ENCODE measurements at places on chromosomes 2 and 18.
A peak's percentile ranks its signal among the peaks of the same experiment; 100 is the strongest.

DNA sequence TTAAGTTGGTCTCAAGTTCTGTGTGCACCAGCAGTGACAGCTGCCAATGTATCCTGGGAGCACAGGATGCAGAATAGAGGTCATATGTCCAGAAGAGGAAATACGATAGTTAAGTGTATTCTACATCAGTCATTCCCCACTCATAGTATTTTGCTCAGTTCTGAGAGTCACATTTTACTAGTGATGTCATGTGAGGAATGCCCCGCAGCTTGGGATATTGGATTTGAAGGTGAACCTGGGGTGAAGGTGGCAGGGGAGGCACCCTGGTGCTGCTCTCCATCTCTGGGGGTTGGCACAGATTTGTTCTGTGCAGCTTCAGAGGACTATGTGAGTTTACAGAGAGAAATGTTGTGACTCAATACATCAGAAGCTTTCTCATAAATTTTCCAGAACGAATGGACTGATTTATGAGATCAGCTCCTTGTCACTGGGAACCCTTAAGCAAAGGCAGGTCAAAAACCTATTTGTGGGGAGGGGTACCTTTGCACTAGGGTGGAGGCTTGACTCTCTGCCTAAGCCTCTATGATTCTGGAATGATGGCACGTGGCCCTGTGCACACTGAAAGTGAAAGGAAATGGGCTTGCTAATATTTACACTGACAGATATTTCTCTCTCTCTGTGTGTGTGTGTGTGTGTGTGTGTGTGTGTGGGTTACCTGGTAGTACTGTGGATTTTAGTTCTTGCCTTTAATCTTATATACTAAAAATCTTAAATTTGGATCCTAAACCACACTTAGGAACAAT lies 95.9 kb downstream of the NEB start:
- no peak for DNase-seq

DNA sequence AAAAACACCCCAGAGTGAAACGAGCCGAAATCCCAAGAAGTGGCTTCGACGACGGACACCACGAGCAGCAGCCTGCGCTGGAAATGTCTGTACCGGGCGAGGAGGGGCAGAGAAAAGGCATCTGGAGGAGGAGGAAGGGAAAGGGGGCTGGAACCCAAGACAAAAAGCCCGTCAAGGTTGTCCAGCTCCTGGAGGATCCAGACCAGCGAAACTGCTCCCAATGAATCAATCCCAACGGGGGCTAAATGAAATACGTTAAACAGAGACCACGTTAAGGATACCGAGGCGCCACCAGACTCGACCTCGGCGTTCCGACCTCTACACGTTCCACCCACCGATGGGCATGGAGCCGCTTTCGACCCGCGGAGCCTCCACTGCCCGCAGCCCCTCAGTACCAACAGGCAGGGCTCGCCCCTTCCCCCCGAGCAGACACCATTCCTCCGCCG lies 400 bp downstream of the CCDC88A start:
- peak; percentile 39 for DNase-seq

DNA sequence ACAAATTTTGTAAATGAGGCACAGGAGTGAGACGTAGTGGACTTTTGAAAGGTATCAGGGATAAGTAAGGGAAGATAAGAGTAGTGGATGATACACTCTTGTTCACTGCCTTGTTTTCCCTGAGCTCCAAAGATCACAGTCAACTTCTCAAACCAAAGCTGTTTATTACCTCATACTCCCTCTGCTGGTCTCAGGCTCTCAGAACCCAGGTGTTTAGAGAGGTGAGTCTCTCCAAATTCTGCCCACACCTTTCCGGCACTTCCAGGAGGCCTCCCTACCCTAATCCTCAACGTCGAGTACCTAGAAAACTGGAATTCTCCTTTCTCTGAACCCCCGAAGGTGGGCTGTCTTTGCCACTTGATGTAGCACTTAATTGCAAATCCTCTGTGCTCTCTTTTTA lies 621.1 kb downstream of the BCL11A start:
- no peak for DNase-seq

DNA sequence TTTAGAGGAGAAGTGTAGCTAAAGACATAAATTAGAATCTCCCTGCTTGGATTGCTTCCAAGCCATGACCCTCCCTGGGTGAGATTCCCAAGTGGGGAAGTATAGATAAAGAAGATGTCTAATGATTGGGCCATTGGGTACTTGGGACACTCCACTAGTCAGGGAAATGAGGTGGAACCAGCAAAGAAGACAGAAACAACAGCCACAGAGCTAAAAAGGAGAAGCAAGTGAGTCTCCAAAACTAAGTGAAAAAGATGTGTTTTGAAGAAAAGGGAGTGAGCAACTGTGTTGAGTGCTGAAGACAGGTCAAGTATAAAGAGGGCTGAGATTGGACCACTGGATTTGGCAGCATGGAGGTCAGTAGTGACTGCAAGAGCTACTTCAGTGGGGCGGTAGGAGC lies 276.7 kb upstream of the STON1 start:
- DNase-seq, result no peak

GRCh38 chr18:13395577-13395976 lies 177.0 kb downstream of the LDLRAD4 start:
- DNase-seq, result no peak

- DNase-seq, result no peak
These were observed 19.2 kb downstream of the TNS1 start for GRCh38 chr2:217983276-217984233.

GRCh38 chr2:237904831-237905599 lies 45.6 kb downstream of the RAMP1 start:
- peak; percentile 51 for DNase-seq

DNA sequence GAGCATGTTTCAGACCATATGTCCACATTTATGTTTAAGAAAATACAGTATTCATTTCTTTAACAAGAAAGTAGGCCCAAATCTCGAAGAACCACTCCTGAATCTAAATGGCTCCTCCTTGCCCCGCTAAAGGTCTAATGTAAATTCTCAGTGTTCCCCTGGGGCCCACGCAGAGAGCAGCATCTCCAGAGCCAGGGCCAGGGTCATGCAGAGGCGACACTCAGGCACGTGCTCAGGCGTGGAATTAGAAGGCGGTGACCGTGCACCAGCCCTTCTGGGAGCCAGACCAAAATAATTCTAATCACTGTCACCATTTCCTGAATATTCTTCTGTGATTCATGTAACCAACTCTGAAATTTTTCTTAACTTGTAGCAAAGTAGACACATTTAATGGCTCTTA lies 68.3 kb upstream of the MYT1L start:
- no peak for DNase-seq

DNA sequence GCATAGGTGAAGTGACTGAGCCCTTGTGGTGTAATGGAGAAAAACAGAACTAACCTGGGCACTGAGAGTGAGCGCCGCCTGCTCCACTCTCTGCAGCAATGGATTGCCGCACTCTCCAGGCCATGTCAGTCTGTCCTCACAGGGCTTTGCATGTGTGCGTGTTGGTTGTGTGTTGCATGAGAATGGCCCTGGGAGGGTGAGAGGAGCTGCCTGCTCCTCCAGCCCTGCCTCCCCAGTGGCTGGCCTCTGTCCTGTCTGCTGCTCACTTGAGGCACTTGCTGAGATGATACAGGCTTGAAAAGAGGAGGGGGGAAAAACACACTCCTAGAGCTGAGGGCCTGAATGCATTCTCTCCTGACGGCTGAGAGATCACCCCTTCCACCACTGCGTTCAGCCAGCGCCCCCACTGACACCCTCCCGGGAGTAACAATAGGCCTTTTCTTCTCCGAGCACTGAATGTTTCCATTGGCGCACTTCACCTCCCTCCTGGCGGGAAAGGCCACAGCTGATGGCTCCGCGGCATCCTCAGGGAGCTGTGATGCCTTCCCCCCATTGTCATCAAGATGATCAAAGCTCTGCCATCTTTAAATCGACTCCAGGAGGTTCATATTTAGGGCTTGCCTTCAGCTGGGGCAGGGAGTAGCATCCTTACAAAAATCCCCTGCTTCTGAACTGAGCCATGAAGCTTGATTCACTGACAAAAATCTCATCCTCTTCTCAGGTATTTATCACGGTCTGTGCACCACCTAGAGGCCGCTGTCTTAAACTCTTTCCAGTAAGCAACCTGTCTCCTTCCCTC lies 49.9 kb upstream of the DAPL1 start:
- DNase-seq, result peak; percentile 54

DNA sequence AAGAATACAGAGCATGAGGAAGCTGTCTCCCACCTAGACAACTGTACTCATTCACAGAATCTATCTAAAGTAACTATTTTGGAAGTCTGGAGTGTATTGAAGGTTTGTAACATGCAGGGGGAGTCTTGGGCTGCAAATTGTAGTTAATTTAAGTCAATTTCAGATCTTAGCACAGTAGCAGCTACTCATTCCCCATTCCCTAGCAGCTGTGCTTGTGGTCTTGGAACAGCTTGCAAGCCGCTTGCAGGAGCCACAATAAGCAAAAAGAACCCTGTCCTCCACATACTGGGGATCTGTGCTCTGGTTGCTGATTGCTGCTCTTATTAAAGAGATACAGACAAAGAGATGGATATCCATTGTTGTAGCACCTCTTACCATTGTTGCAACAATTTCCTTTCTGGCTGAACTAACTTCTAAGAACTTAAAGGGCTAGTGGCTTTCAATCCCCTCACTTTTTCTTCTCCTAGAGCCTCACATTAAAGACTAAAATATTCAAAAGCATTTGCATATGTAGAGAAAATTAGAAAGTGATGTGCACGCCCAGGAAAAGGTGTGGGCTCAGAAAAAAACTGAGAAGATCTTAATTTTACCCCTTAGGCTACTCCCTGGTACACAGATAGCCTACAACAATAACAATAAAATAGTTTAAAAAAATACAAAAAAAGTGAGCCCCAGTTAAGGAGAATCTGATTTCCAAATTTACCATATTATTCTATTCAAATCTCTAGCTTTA lies 1775.1 kb upstream of the PIK3C3 start:
- DNase-seq, result no peak

GRCh38 chr2:60492548-60492947 lies 60.9 kb downstream of the BCL11A start:
- no peak for DNase-seq

DNA sequence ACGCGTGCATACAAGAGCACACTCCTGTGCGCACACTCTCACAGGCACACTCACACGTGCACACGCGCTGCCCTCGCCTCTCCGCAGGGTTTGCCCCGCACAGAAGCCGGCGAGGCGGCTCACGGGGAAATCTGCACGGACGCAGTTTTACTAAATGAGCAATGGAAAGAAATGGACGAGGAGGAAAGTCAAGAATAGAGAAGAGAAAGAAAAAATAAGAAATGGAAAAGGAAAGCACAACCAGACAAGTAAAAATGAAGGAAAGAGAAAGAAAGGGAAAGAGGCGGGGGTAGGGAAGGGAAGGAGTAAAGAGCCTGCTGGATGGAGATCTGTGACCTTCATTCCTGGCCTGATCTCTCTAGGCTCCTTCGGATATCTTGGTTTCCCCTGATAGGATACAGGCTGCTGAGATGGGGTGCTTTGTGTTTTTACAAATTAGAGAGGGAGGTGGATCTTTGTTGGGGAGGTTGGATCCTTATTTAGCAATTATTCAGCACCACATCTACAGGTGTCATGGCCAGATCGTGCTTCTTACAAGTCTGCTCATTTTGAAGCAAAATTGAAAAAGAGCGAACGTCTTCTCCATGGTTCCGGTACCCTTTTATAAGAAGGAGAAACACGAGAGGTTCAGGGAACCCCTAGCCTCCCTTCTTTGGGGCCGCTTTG lies 693 bp upstream of the LRP2 start:
- DNase-seq, result no peak

GRCh38 chr2:7767902-7768301 lies 850.7 kb downstream of the RNF144A start:
- DNase-seq, result no peak

DNA sequence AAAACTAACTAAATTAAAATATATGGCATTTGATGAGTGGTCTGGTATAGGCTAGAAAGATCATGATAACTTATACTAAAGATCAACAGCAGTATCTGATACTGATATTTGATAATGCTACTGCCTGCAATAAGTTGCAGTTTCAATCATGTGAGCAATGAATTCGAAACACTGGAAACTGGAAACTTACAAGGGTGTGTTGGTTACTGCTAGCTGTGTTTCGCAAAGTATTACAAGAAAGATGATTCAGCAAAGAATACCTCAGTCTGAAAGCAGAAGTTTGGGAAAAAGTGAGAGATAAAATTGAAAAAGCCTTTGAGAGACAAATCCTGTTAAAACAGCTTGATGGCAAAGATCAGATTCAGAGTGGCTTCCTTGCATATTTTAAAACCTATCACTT lies 294.5 kb downstream of the CCDC178 start:
- no peak for DNase-seq

- DNase-seq, result no peak
These were observed 93.3 kb downstream of the ICA1L start for GRCh38 chr2:202778217-202778616.

- DNase-seq, result peak; percentile 65
These were observed 16.4 kb upstream of the THADA start for GRCh38 chr2:43611987-43612894.

GRCh38 chr2:225113371-225114015 lies 71.2 kb upstream of the DOCK10 start:
- peak; percentile 37 for DNase-seq

DNA sequence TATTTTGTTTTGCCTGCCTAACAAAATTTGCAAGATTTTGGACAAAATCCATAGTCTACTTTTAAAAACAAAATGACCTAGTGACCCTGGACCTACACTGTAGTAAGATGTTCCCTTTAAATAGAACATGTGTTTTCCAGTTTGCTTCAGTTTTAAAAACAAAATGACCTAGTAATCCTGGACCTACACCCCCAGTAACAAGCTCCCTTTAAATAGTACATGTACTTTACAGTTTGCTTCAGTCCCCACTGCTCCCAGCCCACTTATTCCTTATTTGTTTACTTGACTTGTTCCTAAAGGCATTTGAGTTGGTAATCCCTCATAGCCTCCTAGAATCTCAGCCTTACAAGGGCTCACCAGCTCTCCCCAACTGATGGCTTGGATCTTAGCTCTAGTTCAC lies 34.5 kb upstream of the HTR2B start:
- no peak for DNase-seq

GRCh38 chr2:222738809-222739208 lies 67.4 kb downstream of the MOGAT1 start:
- DNase-seq, result no peak

DNA sequence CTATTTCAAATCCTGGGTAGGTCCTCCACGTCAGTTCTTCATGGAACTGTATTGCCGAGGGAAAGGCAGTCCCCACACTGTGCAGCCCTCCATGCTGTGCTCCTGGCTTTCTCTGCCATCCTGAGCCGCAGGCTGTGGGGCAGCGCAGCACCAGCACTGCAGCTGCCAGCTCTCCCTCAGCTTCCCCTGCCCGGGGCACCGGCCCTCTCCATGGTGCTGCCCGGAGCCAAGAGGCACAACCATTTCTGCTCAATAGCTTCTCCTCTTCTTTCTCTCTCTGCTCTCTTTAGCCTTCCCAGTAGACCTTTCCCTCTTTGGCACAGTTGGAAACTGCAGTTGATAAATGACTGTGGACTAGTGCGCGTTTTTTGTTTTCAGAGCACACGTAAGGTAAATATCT lies 12.1 kb downstream of the ANKRD23 start:
- DNase-seq, result no peak
